ENCODE measurements at places on chromosomes 5 and 9.

- no peak for DNase-seq
Observed at GRCh38 chr5:61744690-61745619, 412.9 kb downstream of the ZSWIM6 start.

DNA sequence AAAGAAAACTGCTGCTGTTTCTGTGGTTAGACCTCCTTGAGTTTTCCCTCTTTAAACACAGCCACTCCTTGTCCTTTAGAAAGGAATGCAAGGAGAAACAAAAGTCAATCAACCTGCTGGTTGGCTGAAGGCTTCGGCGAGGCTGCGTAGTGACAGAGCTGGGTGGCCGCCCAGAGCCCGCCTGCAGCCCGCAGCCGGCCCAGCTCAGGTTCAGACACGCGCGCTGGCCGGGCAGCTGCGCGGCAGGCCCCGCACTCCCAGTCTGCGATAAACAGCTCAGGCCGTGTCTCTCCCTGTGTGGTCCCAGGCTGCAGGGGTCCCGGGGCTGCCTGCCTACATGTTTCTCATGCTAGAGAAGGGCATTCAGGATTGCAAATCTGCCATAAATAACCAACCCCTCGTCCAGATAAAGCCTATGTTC lies 115.4 kb downstream of the HSD17B3 start:
- no peak for DNase-seq

- DNase-seq: no peak
Observed at GRCh38 chr5:143524338-143524945, 121.0 kb upstream of the NR3C1 start.

DNA sequence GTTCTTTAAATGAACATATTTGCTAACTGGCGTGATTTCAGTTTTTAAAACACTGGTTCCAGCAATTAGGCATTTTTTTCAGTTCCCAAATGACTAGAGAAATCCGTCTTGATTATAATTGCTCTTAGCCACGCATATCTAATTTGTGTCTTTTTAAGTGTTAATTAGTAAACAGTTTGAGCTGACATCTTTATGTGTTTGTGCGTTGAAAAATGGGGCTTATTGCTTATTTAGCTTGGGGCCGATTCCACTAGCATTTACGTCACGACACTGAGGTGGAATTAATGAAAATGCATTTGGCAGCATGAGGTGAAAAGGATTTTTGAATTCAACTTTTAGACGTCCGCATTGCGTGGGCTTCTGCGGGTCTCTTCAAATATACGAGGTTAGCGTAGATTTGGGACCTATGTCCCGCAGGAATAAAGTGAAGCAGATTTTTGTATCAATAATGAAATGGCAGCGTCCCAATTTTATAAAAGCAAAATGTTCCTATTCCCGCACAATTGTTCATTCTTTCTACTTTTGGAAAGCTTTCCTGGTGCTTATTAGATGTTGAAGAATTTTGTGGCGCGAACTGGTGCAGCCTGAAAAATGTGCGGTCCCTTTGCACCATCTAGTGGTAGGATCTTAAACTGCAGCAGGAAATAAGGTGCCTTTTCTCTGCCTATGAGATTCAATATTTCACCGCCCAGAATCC lies 122.7 kb upstream of the LMX1B start:
- DNase-seq: peak; percentile 33

- peak; percentile 51 for DNase-seq
Observed at GRCh38 chr9:133534346-133535291, at the start of gene ADAMTSL2. Gene ADAMTSL2 (plus strand): TSS chr9:133534704. CDS start chr9:133536713, 2,009 bp downstream.

DNA sequence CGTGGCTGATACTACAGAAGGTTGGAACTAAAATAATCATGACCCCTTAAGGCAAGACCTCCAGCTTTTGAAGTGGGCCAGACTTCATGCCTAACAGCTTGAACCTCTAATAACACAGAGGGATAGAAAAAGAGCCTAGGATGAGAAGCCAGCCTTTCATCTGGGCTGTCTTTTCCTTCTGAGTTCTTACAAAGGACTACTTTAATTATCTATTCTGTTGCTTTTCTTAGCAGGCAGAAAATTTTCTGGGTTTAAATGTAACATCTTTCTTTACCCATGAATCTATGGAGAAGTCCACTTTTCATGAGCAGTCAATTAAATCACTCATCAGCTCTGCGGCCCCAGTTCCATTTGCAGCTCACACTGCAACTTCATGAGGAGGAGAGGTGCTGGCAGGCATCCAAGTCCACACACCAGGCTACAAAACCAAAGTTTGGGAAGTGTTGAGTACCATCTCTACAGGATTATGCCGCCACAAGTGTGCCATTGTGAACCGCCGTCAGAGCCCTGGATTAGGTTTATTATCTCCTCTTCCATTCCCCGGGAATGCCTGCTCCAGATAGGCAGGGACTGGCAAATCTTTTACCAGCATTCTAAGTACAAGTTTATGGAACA lies 192.0 kb downstream of the TLE4 start:
- DNase-seq: no peak

DNA sequence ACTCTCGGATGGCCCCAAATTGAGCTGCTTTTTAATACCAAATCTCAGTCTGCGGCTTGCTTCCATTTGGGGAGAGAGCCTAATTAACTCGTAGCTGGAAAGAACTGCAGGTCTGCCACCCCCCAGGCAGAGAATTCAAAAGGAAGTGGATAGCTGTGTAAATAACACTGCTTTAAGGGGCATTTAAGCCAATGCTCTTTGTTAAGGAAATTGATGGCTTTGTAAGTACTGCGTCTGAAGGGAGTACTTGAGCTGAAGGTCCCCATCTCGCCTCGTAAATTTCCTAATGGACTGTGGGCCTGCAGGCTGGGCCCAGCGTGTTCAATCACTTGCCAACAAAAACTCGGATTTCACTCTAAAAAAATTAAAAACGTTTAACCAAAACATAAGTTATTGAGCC lies 132.7 kb downstream of the PAPPA start:
- no peak for DNase-seq

DNA sequence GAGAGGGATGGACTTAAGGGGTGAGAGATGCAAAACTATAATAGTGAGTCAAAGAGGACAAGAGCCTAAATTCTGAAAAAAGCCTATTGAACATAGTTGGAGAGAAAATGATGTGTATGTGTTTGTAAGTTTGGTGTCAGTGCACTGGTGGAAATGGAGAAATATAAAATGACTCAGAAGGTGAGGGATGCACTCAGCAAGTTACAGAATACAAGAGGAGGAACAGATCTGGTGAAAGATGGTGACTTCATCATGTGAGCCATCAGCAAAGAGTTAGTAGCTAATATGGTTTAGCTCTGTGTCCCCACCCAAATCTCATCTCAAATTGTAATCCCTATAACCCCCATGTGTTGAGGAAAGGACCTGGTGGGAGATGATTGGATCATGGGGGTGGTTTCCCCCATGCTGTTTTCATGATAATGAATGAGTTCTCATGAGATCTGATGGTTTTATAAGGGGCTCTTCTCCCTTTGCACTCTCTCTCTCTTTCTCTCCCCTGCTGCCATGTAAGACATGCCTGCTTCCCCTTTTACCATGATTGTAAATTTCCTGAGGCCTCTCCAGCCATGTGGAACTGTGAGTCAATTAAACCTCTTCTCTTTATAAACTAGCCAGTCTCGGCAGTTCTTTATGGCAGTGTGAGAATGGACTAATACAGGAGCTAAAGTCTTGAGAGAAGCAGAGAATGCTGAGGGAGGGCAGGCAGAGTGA lies 30.4 kb upstream of the FYB1 start:
- no peak for DNase-seq

DNA sequence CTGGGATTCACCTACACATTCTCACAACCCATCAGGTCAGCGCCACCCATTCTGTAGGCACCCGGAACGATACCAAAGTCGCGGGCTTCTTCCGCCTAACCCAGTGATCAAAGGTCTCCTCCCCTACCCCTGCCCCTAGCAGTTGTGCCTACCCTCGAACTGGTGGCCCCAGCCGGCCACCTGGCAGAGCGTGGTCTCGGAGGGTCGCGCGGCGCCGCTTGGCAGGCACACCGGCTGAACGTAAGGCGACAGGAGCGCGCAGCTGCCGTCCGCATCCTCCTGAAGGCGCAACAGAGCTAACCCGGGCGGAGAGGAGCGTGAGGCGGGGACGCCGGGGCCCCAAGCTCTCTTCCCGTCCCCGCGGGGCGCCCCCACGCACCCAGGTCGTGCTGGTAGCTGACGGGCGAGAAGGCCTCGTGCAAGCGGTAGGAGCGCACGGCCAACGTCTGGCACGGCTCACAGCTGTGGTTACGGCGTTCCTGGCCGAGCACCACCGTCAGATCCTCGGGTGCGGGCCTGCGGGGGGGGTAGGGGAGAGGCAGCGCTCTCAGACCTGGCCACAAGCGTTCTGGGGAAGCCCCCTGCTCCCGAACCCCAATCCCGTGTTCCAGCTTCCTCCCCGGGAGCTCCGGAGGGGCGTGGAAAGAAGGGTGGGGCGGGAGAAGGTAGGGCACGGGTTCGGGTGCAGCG lies 2.8 kb upstream of the PFN3 start:
- peak; percentile 41 for DNase-seq

DNA sequence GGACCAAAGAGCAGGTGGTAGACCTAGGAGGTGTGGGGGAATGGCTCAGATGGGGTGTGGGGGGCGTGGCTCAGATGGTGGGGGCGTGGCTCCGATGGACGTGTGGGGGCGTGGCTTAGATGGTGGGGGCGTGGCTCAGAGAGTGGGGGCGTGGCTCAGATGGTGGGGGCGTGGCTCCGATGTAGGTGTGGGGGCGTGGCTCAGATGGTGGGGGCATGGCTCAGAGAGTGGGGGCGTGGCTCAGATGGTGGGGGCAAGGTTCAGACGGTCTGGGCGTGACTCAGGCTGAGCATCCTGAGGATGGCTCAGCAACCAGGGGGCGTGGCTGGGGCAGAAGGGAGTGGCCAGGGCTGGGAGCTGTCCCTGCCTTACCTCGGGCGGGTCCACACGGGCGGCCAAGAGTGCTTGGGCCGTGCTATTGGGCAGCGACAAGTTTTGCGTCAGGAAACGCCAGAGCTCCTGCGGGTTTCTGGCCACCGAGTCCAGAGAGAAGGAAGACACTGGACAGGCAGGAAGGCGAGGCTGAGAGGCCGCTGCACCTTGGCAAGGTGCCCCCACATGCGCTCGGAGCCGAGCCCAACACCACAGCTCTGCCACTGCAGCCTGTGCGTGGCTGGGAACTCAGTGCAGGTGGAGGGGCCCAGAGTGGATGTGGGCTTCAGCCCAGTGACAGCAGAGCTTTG lies 5.9 kb downstream of the ABCA2 start:
- peak; percentile 64 for DNase-seq

- no peak for DNase-seq
Observed at GRCh38 chr9:92242260-92243136, 51.0 kb downstream of the IARS1 start.

DNA sequence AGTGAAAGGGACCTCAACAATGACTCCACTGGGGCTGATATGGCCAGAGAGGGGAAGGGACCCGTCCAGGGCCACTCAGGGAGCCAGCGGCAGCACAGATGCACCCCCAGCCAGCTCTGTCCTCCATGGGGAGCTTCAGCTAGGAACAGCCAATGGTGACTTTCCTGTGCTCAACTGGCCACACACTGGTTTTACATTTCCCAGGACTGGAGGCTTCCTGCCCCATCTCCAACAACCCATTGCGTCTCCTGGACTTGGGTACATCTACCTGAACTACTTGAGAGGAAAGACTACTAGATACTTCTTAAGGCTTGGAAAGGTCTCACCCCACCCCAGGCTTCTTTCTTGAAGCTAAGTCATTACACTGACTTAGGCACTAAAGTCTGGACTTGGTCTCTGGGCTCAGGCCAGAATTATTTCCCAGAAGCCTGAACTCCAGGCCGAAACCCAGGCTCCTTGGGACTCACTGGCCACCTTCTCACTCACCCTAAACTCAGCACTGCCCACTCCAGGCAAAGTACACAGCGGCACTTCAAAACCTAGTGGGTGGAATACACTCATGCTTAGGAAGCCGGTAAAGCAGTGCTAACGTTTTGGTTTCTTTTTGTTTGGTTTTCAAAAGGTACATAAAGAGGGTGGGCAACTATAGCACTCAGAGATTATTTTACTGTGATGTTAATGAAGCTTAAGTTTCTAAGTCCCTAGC lies 1.5 kb downstream of the IGFBPL1 start:
- no peak for DNase-seq

DNA sequence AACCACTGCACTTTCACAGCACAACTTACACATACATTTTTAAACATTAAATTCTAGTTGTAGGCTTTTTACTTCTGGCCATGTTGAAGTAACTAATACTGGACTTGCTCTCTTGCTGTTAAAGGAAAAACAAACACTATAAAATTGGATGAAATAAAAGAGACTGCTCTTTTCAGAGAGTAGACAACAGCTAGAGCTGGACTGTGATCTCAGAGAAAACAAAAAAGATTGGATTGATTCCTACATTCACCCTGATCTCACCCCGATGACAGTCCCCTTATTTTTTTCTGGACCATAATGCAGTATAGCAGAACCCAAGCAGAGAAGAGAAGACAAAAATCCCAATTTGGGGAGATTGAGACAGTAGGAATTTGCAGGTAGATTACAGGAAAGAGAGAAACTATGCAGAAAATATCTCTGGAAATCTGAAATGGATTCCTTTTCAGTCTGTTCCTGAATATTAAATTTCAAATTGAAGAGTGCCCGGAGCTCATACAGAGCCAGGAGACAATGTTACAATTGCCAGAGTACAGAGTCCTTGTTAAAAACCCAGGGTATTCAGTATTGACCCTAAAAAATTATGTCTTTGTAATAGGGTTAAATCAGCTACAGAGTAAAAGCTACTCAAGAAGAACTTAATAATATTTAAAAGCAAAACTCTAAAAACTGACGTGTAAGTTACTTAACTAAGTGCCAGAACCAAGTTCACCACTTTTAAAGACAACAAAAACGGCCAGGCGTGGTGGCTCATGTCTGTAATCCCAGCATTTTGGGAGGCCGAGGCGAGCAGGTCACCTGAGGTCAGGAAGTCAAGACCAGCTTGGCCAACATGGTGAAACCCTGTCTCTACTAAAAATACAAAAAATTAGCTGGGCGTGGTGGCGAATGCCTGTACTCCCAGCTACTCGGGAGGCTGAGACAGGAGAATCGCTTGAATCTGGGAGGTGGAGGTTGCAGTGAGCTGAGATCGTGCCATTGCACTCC lies 208.6 kb downstream of the MPDZ start:
- no peak for DNase-seq

- DNase-seq: no peak
Observed at GRCh38 chr9:26132746-26133312, 454.6 kb upstream of the TUSC1 start.

DNA sequence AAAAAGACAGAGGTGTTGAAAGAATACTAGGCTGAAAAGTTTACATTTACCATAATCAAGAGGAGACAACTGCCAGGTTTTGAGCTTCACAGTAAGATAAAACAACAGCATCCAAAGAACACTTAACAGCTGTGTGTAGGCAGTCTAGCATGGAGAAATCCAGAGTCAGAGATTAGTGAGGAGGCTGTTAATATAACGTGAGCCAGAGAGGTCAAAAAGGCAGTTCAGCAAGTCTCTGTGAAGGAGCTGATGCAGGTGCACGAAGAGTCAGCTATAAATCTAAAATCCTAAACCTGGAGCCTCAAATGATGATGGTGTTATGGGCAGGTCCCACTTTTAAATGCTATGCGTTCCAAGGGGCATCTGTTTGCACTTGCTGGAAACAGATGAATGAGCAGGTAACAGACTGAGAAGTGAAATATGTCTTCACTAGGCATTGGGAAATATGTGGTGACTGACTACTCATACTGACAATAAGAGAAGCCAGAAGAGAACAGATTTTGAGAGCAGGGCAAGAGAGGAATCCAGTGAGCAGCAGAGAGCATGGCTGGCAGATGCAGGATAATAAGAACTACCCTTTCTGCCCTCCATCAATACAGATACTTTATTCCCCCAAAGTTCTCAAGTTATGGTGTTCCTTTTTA lies 8.7 kb downstream of the APTX start:
- no peak for DNase-seq

Data from stimulated activated CD4-positive, alpha-beta T cell treated with anti-CD3 and anti-CD28 coated beads, Interleukin-4, amount 100 ng/mL, for 4 hours (primary cell).